ENCODE measurements at places on chromosomes 16 and 17.
A peak's percentile ranks its signal among the peaks of the same experiment; 100 is the strongest.

DNA sequence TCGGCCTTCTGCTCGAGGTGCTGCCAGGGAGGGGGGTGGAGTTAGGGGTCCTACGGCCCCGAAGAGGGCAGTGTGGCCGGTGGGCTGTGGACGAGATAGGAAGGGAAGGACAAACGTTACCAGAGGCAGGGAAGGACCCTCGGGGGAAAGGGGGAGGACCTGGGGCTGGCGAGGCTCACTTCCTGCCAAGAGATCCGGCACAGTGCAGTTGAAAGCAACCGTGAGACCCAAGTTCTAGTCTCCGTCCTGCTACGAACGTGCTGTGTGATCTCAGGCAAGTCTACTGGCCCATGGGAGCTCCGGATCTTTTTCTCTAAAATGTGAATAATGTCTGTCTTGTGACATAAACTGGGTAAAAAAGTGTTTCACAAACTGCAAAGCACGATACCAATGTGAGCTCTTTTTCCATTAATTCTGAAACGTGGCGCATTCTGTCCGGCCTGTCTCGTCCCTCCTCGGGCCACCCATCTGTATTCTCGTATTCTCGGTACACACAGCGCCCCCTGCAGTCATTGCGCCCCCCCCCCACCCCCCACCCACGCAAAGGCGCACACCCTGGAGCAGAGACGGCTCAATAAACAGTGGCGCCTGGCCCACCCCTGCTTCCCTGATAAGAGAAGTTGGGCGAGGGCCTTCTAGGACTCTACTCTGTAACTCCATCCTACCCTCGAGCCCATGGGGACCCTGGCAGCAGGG is 8.8 kb downstream of the CYGB start:
- no peak for DNase-seq
- no peak overlapping the region for H3K27ac ChIP-seq
- no peak overlapping the region for H3K4me3 ChIP-seq
- H3K4me1 ChIP-seq, result peaks cover 5% of the 10 kb centered on the region

- no peak overlapping the region for H3K27ac ChIP-seq
- no peaks in the 10 kb centered on the region for H3K4me1 ChIP-seq
- no peak for DNase-seq
Observed at GRCh38 chr16:85150331-85150940, 38.2 kb upstream of the CIBAR2 start.

GRCh38 chr16:83692224-83692623 is 115.6 kb upstream of the HSBP1 start:
- no peak for DNase-seq
- H3K27ac ChIP-seq, result no peak overlapping the region
- no peaks in the 10 kb centered on the region for H3K27me3 ChIP-seq
- H3K4me3 ChIP-seq, result no peak overlapping the region
- H3K36me3 ChIP-seq, result no peaks in the 10 kb centered on the region

- DNase-seq, result no peak
- H3K4me1 ChIP-seq, result no peaks in the 10 kb centered on the region
- no peak overlapping the region for H3K27ac ChIP-seq
- H3K36me3 ChIP-seq, result no peaks in the 10 kb centered on the region
- no peak overlapping the region for H3K4me3 ChIP-seq
- no peaks in the 10 kb centered on the region for H3K27me3 ChIP-seq
Observed at GRCh38 chr17:62955841-62956352, 10.1 kb upstream of the TANC2 start.

- H3K4me1 ChIP-seq, result no peaks in the 10 kb centered on the region
- DNase-seq, result no peak
- no peak overlapping the region for H3K4me3 ChIP-seq
- H3K27me3 ChIP-seq, result no peaks in the 10 kb centered on the region
- no peak overlapping the region for H3K27ac ChIP-seq
Observed at GRCh38 chr17:48213797-48214196, 106.2 kb downstream of the SNX11 start.

DNA sequence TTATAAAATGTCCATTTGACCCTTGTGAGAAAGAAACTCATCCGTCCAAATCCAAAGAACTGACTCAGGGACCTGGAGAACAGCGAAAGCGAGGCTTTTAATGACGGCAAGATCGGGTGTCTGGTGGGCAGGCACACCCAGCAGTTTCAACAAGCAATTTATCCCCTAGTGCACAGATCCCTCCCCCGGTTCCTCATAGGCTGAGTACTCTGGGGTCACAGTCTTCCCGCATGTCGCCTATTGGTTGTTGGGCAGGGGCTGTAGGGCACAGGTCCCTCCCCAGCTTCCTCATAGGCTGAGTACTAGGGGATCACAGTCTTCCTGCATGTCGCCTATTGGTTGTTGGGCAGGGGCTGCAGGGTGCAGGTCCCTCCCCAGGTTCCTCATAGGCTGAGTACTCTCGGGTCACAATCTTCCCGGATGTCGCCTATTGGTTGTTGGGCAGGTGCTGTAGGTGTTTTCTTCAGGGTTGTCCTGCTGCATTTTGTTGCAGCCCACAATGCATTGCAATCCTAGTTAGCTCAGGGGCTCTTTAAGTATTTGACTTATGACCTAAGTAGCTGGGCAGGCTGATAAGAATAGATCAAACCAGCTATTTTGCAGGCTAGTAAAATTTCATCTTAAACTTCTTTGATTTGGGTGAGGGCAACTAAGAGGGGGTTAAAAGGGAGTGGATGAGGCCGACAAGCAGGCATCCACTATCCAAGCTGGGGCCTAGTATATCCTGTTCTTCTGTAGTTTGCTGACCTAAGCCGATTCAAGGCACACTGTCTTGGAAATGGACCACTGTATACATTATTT is 3.6 kb upstream of the UTS2R start:
- H3K27me3 ChIP-seq, result no peaks in the 10 kb centered on the region
- H3K4me3 ChIP-seq, result no peak overlapping the region
- no peaks in the 10 kb centered on the region for H3K36me3 ChIP-seq
- no peak for DNase-seq

DNA sequence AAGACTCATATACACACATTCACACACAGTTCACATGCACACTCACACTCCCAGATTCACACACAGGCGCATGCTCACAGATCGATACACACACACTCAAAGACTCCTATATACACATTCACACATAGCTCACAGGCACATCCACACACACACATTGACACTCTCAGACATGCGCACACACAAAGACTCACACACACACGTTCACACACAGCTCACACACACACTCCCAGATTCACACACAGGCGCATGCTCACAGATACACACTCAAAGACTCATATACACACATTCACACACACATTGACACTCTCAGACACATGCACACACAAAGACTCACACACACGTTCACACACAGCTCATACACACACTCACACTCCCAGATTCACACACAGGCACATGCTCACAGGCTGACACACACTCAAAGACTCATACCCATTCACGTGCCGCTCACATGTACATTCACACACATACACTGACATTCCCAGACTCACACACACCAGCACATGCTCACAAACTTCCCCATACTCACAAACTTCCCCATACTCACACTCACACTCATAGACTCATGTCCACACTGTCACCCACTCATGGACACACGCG is 25.6 kb upstream of the KRT17 start:
- no peaks in the 10 kb centered on the region for H3K27me3 ChIP-seq
- no peaks in the 10 kb centered on the region for H3K36me3 ChIP-seq
- H3K27ac ChIP-seq, result no peak overlapping the region
- H3K4me1 ChIP-seq, result peaks cover 11% of the 10 kb centered on the region
- no peak overlapping the region for H3K4me3 ChIP-seq
- DNase-seq, result no peak

- no peak for DNase-seq
- H3K27ac ChIP-seq, result no peak overlapping the region
- peaks cover 5% of the 10 kb centered on the region for H3K27me3 ChIP-seq
- no peaks in the 10 kb centered on the region for H3K4me1 ChIP-seq
Observed at GRCh38 chr17:60157487-60158040, 7.8 kb downstream of the CA4 start.

DNA sequence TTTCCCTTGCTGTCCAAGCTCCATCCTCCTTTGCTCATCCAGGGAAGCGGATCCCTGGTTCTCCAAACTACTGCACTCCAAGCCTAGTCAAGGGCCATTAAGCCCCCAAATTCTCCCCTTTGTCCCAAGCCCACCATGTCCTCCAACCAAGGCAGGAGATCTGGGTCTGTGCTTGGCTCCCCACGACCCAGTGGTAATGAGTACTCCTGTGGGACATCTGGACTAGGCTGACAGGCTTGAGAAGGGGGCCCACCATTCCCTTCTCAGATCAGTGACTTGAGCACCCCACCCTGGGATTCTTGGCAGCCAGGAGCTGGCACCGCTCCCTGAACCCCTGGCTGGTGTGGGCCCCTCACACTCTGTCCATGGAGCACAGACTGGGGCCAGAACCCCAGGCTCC is 17.1 kb downstream of the OSBPL7 start:
- no peaks in the 10 kb centered on the region for H3K4me1 ChIP-seq
- no peaks in the 10 kb centered on the region for H3K36me3 ChIP-seq
- no peak overlapping the region for H3K4me3 ChIP-seq
- DNase-seq, result no peak
- 0 out of 2 replicates have a peak, but pooled peaks cover 8% of the 10 kb centered on the region for H3K27me3 ChIP-seq

- H3K4me1 ChIP-seq, result peaks cover 41% of the 10 kb centered on the region
- H3K27me3 ChIP-seq, result no peaks in the 10 kb centered on the region
- no peaks in the 10 kb centered on the region for H3K36me3 ChIP-seq
- peak overlapping the region; percentile 95 for H3K27ac ChIP-seq
- DNase-seq, result peak; percentile 69
Observed at GRCh38 chr16:29806641-29807425, 504 bp downstream of the MAZ start.

GRCh38 chr17:72592242-72592966 is 471.6 kb downstream of the SOX9 start:
- peak overlapping the region; percentile 93 for H3K27ac ChIP-seq
- H3K4me1 ChIP-seq, result peaks cover 18% of the 10 kb centered on the region
- H3K27me3 ChIP-seq, result no peaks in the 10 kb centered on the region
- no peaks in the 10 kb centered on the region for H3K36me3 ChIP-seq
- DNase-seq, result peak; percentile 83

DNA sequence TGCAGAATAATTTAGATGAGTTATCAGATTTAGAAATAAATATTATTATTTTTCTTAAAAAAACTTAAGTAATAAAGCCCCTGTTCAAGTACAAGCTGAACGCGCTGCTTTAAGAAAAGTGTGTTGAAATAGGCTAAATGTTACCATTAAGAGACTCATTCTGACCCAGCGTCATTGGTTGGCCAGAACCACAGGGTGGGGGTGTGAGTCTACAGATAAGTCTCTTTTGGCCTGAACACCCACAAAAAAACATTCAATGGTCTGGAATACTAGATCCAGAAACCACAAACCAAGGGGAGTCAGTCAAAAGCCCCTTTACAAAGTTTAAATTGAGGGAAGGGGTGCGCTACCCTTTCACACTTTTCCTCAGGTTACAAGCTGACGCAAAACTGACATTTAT is 776.1 kb downstream of the KCNJ2 start:
- no peaks in the 10 kb centered on the region for H3K27me3 ChIP-seq
- no peak for DNase-seq
- no peak overlapping the region for H3K4me3 ChIP-seq
- H3K36me3 ChIP-seq, result no peaks in the 10 kb centered on the region
- H3K4me1 ChIP-seq, result no peaks in the 10 kb centered on the region

GRCh38 chr17:43125967-43126910 is 1.1 kb upstream of the BRCA1 start:
- peak overlapping the region; percentile 58 for H3K27ac ChIP-seq
- H3K27me3 ChIP-seq, result no peaks in the 10 kb centered on the region
- no peaks in the 10 kb centered on the region for H3K36me3 ChIP-seq
- H3K4me1 ChIP-seq, result peaks cover 9% of the 10 kb centered on the region
- peak overlapping the region; percentile 88 for H3K4me3 ChIP-seq
- peak; percentile 7 for DNase-seq

GRCh38 chr16:87895641-87896141 is 26.4 kb upstream of the SLC7A5 start:
- H3K27me3 ChIP-seq, result no peaks in the 10 kb centered on the region
- no peak overlapping the region for H3K27ac ChIP-seq
- H3K4me3 ChIP-seq, result no peak overlapping the region
- no peaks in the 10 kb centered on the region for H3K36me3 ChIP-seq

DNA sequence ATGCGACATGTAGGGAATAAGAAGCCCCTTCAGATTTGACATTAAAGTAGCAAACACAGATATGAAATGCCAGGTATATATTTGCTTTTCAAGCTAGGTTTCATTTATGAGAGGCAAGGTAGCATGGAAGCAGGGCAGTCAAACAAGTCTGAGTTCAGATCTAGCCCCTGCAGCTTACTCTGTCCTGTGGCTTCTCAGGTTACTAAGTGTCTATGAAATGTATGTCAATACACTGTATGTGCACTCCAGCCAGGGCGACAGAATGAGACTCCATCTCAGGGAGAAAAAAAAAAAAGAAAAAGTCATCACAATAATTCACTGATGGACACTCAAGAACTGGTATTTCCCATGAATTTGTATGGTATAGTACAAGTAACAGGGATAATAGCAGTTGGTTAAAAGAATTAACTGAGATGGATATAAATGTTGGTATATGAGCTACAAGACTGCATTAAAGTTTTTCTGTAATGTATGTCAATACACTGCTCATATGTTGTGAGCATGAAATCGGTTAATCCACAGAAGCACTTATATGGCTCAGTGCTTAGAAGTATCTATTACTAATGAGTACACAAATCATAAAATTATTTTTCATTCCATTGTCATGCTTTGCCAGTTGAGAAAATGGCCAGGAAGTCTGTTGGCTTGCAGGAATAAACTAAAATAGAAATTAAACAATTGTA is 2.9 kb upstream of the WSB1 start:
- H3K4me1 ChIP-seq, result peaks cover 7% of the 10 kb centered on the region
- no peaks in the 10 kb centered on the region for H3K27me3 ChIP-seq
- H3K36me3 ChIP-seq, result no peaks in the 10 kb centered on the region
- no peak overlapping the region for H3K4me3 ChIP-seq
- no peak overlapping the region for H3K27ac ChIP-seq

- no peaks in the 10 kb centered on the region for H3K4me1 ChIP-seq
- H3K36me3 ChIP-seq, result no peaks in the 10 kb centered on the region
- no peaks in the 10 kb centered on the region for H3K27me3 ChIP-seq
- H3K4me3 ChIP-seq, result no peak overlapping the region
Observed at GRCh38 chr16:69397821-69398521, 12.2 kb upstream of the TERF2 start.

- no peaks in the 10 kb centered on the region for H3K27me3 ChIP-seq
- no peaks in the 10 kb centered on the region for H3K36me3 ChIP-seq
- H3K4me3 ChIP-seq, result no peak overlapping the region
- no peaks in the 10 kb centered on the region for H3K4me1 ChIP-seq
- no peak for DNase-seq
- H3K27ac ChIP-seq, result no peak overlapping the region
Observed at GRCh38 chr16:5463820-5464219, 366.2 kb upstream of the EEF2KMT start.
